Natural killer cell treated with Interleukin-12 subunit alpha and Interleukin-12 subunit beta and Interleukin-15 and Interleukin-18, amount 100 ng/mL, for 72 hours (primary cell): ENCODE measurements at places on chromosomes 1 and 21. TPM values are rescaled to one million over a fixed set of nuclear protein-coding genes. Genes with fewer than 3 reads are reported as not detected.

The S100A8 gene
- total RNA-seq = not detected

The ESRRG gene
- not detected for total RNA-seq

The IGSF9 gene
- total RNA-seq = not detected

The FCGR1A gene
- total RNA-seq = 1.3 TPM

The CASZ1 gene
- total RNA-seq = 13.5 TPM

The CNIH4 gene
- 53.5 TPM for total RNA-seq

- no peak overlapping the region for H3K4me3 ChIP-seq
- no peak overlapping the region for H3K27ac ChIP-seq
- H3K36me3 ChIP-seq = no peaks in the 10 kb centered on the region
- DNase-seq = no peak
Observed at GRCh38 chr1:210362526-210362925, 33.8 kb downstream of the HHAT start.

GRCh38 chr21:25080141-25080540 is 527.1 kb downstream of the MRPL39 start:
- no peak for DNase-seq
- no peaks in the 10 kb centered on the region for H3K36me3 ChIP-seq
- no peak overlapping the region for H3K27ac ChIP-seq

- no peaks in the 10 kb centered on the region for H3K4me1 ChIP-seq
- no peak overlapping the region for H3K27ac ChIP-seq
- H3K4me3 ChIP-seq = no peak overlapping the region
- no peak for DNase-seq
- no peaks in the 10 kb centered on the region for H3K36me3 ChIP-seq
Observed at GRCh38 chr1:69123486-69123885, 444.2 kb upstream of the LRRC7 start.

DNA sequence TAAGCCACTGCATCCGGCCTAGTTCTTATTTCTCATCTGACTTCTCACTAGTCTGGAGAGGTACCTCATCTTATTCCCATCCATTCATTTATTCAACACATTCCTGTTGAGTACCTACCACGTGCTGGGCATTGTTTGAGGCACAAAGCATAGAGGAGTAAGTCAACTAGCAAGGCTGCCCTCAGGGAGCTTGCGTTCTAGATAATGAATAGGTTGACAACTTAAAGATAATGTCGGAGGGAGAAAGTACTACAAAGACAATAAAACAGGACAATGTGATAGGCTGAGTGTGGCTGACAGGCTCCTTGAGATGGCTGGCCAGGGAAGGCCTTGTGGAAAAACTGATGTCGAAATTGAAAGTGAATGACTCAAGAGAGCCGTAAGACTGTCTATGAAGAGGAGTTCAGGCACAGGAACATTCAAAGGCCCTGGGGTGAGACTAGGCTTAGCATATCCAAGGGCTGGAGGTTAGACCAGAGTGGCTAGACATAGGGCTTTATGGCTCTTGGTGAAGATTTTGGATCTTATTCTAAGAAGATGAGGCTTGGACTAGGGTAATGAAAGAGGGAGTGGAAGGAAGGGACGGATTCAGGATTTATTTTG is 18.3 kb downstream of the SPATA21 start:
- H3K4me1 ChIP-seq = peaks cover 28% of the 10 kb centered on the region
- peak overlapping the region; percentile 66 for H3K27ac ChIP-seq
- no peaks in the 10 kb centered on the region for H3K27me3 ChIP-seq

GRCh38 chr1:221405146-221405545 is 336.7 kb downstream of the DUSP10 start:
- H3K27me3 ChIP-seq = peaks cover 46% of the 10 kb centered on the region
- H3K36me3 ChIP-seq = no peaks in the 10 kb centered on the region
- H3K4me3 ChIP-seq = no peak overlapping the region
